Fibroblast of skin of left quadriceps (primary cell): ENCODE measurements at places on chromosomes 1 and 21.

DNA sequence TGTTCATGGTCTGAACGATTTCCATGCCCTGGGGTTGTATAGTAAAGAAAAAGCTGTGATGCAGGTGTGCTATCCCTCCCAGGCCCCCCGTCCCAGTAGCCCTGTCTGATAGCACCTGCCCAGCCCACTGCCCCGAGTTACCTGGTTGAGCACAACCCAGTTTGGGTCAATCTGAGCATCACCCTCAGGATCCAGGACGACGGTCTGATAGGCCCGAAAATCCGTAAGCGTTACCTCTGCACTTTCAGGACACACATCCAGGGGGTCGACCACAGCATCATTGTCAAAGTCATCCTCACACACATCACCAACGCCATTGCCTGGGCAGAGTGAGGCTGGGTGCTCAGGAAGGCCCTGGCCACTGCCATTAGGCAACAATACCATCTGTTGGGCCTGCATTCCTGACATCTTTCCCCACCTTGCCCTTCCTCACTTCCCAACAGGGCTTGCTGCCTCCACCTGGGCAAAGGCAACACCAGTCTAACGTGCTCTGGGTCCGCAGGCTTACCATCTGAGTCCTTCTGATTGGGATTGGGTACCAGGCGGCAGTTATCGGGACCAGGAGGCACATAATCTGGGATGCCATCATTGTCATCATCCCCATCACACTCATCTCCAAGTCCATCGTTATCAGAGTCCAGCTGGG is 9.7 kb downstream of the THBS3 start:
- DNase-seq: no peak

DNA sequence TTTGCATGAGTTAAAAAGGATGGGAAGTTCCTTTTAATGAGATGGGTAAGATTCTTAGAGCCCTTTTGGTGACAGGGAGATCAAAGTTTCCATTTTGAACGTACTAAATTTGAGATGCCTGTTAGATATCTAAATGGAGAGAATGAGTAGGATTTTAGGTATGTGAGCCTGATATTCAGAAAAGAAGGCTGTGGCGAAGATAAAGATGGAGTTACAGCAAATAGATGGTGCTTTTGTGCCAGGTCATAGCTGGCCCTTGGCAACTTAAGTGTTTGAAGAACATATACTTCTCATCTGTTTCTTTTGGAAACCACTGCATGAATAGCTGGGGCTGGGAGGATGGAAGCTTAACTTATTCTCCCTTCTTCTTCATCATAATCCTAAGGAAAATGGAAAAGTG is 282.5 kb downstream of the PTBP2 start:
- DNase-seq: no peak

DNA sequence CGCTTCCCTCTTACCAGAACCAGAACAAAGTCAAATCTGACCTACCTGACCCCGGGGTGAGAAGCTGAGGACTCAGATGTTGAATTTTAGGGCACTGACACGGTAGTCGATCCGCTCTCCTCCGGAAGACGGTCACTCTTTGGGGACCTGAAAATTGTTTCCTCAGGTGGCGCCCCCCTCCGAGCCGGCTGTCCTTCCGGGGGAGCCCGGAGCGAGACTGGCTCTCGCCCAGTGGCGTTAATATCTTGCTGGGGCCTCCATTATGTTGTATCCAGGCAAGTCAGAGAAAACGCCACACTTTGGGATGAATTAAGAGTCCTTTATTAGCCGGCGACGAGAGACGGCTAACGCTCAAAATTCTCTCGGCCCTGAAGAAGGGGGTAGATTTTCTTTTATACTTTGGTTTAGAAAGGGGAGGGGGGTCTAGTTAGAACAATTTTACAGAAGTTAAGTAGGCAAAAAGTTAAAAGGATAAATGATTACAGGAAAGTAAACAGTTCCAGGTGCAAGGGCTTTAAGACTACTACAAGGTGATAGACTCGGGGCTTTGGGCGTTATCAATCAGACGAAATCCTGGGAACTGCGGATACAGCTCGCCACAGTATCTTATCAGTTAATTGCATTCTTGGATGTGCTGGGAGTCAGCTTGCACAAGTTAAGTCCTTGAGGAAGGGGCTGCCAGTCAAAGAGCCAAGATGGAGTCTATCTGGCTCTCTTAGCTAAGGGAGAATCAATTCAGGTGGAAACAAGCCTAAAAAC is 269.5 kb downstream of the DSCAM start:
- DNase-seq: no peak

DNA sequence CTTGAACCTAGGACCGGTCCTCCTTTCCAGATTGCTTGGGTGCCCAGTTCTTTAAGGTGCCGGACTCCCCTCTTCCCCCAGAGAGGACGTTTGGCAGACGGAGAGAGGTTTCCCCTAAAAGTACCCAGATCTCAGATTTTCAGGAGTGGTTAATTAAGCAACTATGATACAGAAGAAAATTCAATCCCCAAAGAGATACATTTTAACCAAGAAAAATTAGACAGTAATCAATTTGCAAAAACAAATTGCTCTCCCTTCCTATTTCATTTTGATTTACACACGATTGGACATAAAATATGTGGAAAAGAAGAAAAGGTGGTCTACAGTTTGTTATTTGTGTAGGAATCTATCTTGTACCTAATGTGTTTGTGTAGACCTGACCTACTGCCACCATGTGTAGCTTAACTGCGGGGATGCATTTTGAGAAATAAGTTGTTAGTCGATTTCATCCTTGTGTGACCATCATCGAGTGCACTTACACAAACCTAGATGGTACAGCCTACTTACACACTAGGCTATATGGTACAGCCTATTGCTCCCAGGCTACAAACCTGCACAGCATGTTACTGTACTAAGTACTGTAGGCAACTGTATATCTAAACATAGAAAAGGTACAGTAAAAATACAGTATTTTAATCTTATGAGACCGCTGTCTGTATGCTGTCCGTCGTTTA is 755 bp downstream of the RPAP2 start:
- DNase-seq: no peak

DNA sequence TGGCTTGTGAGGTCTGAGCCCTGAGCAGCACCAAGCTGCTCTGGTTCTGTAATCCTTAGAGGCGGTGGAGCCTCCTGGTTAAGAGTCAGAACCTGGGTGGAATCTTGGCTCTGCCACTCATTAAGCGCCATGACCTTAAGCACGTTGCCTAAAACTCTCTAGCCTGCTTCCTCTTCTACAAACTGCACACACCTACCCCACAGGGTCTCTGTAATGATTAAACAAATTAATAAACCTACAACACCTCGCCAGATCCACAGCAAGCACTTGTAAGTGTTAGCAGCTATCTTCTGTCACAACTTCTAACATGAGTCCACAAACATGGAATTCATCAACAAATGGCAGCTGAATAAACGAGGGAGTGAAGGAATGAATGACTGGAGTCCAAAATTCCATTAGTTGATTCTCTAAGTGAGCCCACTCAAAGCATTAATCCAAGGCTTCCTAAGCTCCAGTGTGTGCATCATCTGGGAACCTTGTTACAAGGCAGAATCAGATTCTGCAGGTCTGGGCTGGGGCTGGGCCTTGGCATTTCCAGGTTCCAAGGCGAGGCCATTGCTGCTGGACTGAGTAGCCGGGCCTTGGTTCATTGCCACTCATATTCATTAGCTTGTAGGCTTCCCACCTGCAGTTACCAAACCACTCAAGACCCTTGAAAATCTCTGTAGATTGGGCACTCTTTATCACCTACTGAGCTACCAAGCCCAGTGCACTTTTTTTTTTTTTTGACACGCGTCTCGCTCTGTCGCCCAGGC is 168.6 kb downstream of the HIVEP3 start:
- no peak for DNase-seq

GRCh38 chr1:188958461-188959115 is 1519.1 kb downstream of the BRINP3 start:
- no peak for DNase-seq

DNA sequence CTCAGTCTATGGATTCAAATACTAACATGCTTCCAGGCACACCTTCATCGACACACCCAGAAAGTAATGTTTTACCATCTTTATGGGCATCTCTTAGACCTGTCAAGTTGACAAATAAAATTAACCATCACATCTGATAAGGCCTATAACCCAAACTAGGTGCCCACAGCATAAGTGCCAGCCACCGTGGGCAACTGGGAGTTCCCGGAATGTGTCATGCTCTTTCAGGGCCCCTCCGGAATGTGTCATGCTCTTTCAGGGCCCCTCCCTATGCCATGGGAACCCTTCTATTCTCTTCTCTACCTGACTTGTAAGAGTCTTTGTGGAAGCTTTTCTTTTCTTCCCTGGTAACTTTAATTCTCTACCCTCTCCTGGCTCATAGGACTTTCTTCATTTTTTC is 26.6 kb downstream of the KRTAP24-1 start:
- no peak for DNase-seq

- DNase-seq: no peak
Measured at GRCh38 chr1:221663321-221663720, 78.6 kb downstream of the DUSP10 start.

DNA sequence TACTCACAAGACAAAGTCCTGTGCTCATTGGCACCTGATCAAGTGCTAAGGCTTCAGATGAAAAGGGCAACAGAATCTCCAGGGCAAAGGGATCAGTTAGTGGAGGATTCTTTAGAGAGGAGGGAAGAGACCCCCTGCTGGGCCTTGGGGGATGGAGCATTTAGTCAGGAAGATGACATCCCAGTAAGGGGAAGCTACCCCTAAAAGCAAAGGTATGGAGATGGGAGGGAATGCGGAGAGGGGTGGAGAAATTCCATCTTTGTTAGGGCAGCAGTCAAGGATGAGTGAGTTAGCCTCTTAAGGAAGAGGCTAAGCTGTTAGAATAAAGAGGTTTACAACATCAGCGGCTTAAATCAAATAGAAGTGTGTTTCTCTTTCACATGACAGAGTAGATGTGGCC is 67.4 kb downstream of the ST6GALNAC3 start:
- no peak for DNase-seq

- DNase-seq: no peak
Measured at GRCh38 chr1:13801655-13802486, 101.9 kb downstream of the PRDM2 start.
